ENCODE measurements at places on chromosomes 4 and X. TPM values are rescaled to one million over a fixed set of nuclear protein-coding genes. Genes with fewer than 3 reads are reported as not detected.

TMPRSS11A gene
- total RNA-seq: not detected

UCP1 gene
- total RNA-seq: not detected

AADAT gene
- total RNA-seq: 6.5 TPM

BBS12 gene
- 10.6 TPM for total RNA-seq

HDAC6 gene
- 30.1 TPM for total RNA-seq

ADAMTS3 gene
- 2.2 TPM for total RNA-seq

HTRA3 gene
- total RNA-seq: 11.5 TPM

STPG2 gene
- 0.29 TPM for total RNA-seq

FAM199X gene
- total RNA-seq: 20.3 TPM

COL4A6 gene
- not detected for total RNA-seq

TLR8 gene
- under 0.01 TPM for total RNA-seq

FAM133A gene
- 0.36 TPM for total RNA-seq

NSUN7 gene
- total RNA-seq: 0.29 TPM

ZCCHC4 gene
- total RNA-seq: 13.4 TPM

DSPP gene
- total RNA-seq: not detected
